Activated B cell treated with CpG ODN at 0.5 μM for 24 hours (primary cell): ENCODE measurements at places on chromosomes 6 and 20.

DNA sequence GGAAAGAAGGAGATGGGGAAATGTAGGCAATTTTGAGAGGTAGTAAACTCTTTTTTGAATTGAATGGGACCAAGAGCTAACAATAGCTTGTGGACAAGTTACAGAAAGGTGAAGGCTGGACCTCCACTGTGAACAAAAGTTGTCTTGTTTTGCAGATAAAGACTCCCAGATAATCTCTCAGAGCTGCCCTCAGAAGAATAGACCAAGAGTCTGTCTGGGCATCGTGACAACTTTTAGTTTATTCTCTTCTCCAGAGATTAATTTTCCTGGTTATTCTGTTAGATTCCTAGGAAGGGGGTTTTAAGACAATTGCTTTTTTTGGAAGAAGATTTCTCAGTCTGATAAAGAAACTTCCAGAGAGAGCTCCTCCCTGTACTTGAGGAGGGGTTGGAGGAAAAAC lies 161.9 kb downstream of the COL19A1 start:
- no peak for DNase-seq

GRCh38 chr6:93447874-93448273 lies 28.5 kb upstream of the EPHA7 start:
- DNase-seq = no peak

DNA sequence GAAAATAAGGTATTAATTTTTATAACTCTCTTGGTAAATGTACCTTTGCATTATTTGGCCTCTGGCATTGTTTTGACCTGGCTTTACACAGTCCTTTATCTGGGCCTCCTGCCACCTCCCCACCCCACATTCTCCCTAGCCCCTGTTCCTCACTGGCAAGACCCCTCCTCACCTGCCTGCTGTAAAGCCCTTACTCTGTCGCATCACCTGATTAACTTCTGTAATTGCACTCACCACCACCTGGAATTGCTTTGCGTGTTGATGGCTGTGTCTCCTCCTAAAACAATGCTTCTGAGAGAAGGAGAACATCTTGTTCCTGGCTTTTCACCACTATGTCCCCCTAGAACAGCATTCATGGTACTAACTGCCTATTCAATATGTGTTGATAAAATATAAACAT lies 24.8 kb downstream of the SNX9 start:
- no peak for DNase-seq

GRCh38 chr6:40346246-40346645 lies 240.9 kb downstream of the LRFN2 start:
- DNase-seq = no peak

DNA sequence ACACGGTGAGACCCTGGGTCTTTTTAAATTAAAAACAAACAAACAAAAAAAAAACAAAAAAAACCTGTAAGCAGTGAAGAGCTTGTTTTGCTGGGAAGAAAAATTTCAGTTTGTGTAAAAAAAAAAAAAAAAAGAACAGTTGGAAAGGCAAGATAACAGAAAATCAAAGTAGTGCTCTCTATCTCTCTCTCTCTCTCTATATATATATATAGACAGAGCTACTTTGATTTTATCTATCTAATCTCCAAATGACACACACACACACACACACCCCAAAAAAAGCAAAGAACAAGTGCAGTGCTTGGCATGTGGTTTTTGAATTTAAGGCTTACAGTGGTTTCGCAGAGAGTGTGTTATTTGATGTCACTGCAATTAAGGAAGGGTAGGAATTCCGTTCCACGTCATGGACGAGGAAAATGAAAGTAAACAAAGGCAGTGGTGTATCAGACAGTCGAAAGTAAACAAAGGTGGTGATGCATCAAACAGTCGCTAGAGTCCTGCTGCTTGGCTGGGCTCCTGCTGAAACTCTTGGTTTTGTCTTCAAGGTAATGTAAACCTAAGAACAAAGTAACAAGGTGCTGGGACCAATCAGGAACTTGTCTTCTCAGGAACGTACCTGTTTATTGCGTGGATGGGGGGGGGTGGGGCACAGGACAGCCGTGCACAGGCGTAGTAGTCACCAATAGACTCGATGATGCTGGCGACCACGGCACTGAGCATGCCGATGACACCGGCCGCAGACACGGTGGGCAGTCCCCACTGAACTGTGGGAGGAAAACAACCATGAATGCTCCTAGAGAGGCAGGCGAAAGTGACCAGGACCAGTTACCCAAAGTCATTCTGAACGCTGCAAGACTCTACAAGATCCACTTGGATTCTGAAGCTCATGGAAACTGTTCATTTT lies 131.8 kb downstream of the SLC23A2 start:
- no peak for DNase-seq

DNA sequence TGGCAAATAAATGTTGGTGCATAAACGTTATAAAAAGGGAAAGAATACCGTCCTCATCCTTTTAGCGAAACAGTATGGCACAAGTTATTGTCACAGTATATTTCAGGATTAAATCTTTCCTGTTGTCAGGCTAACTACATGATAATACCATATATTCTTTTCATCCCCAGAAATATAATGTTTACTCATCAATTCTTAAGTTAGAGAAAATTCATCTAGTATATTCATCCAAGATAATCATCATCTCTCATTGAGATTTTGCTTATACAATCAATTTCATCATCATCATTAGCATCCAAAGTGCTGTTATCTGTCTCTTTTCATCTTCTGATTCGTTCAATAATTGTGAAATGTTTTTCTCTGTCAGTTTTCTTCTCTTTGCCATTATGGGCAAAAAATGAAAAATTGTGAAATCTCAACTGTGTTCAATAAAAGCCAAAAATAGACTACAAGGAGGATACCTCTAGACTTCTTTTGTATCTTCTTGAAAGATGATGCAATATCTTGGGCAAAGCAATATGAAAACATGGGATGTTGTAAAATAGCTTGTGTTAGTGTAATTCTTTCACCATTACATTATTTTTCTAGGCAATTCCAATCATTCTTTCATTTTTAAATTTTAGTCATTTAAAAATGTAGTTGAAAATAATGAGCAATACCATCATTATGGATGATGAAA lies 2.6 kb downstream of the SPACA1 start:
- DNase-seq = no peak

- DNase-seq = no peak
Observed at GRCh38 chr20:21933526-21933925, 228.1 kb downstream of the PAX1 start.

DNA sequence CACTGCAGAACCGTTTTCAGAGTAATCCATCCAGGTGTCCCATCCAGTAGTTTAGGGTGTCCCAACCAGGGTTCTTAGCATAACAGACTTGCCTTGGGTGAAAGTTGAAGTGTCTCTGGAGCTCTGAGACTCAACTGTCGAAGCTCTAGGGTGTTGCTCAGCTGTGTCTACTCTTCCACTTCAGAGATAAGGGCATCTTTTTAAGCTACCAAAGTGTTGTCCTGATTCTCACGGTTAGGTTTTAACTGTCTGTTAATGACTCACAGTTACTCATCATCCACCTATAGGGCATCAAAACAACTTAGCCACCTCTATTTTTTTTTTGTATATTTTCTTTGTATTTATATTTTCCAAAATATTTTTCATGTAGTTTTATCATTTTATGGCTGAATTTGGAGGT lies 36.9 kb upstream of the TBX18 start:
- DNase-seq = no peak

- DNase-seq = no peak
Observed at GRCh38 chr6:158754738-158755137, 64.4 kb downstream of the EZR start.

DNA sequence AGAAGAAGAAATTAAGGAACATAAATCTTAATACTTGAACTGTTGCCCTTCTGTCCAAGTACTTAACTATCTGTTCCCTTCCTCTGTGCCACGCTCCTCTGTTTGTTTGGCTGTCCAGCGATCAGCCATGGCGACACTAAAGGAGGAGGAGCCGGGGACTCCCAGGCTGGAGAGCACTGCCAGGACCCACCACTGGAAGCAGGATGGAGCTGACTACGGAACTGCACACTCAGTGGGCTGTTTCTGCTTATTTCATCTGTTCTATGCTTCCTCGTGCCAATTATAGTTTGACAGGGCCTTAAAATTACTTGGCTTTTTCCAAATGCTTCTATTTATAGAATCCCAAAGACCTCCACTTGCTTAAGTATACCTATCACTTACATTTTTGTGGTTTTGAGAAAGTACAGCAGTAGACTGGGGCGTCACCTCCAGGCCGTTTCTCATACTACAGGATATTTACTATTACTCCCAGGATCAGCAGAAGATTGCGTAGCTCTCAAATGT lies 17.1 kb downstream of the IRF4 start:
- no peak for DNase-seq

GRCh38 chr6:33654831-33655554 lies 33.9 kb downstream of the ITPR3 start:
- no peak for DNase-seq

GRCh38 chr6:110596354-110596753 lies 119.9 kb upstream of the SLC22A16 start:
- no peak for DNase-seq

DNA sequence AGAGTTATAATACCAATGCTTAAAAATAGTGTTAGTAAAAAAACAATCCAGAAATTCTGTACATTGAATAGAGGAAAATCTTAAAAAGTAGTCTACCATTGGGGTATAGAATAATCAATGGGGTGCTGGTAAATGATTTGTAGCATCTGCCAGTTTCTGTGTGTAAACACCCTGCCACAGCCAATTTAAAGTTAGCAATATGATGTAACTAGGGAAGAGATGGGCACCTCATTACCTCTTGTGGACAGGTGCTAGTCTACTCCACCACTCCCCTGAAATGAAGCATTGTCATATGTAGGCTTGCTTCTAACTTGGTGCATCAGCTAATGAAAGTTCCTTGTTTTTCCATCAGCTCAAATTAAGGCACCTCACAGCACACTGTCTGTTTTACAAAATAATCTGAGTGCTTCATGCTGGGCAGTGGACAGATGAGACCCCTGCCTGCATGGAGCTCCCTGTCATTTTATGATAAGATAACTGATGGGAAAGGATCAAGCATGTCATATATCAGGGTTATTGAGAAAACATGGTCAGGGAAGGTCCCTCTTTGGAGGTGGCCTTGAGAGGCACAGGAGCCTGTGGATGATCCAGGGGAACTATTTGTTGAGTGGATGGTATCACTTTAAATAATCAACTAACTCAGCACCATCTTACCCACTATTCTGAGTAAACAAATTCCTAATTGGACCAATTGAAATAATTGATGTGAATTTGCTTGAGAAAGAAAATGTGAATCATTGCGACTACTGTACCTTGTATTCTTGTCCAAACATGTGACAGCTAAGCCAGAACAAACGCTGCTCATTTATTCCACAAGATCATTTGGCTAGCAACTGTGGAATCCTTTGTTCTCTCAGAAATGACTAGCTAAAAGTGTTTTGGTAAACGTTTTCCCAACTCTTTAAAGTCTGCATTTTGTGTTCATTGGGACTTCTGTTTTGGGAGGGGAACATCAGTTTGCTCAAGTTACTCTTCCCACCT lies 45.9 kb upstream of the CSE1L start:
- DNase-seq = no peak
